ENCODE measurements at places on chromosomes 3 and 15.

DNA sequence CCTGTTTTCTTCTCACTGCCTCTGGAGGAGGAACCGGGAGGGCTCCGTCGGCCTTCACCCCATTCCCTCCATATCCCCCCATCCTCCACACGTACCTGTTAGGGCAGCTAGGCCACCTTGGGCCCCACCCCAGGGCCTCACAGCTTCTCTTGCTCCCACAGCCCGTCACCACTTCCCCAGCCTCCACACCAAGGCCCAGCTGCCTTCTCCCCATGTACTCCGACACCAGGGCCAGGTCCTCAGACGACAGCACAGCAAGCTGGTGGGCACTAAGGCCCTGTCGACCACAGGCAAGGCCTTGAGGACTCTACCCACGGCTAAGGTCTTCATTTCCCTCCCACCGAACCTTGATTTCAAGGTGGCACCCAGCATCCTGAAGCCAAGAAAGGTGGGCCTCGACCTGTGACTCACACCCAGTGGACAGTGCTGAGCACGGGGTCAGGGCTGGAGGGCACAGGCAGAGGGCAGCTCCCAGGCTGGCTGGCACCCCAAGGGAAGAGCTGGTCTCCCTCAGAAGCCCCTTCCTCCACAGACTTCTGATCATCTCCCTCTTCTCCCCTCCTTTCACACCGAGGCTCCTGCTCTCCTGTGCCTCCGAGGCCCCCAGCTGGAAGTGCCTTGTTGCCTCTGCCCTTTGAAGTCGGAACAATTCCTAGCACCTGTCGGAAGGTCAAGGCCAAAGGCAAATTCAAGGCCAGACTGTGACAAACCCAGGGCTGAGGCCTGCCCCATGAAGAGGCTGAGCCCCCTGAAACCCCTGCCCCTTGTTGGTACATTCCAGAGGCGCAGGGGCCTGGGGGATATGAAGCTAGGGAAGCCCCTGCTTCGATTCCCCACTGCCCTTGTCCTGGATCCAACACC is 9.1 kb downstream of the RPUSD3 start:
- DNase-seq: no peak

DNA sequence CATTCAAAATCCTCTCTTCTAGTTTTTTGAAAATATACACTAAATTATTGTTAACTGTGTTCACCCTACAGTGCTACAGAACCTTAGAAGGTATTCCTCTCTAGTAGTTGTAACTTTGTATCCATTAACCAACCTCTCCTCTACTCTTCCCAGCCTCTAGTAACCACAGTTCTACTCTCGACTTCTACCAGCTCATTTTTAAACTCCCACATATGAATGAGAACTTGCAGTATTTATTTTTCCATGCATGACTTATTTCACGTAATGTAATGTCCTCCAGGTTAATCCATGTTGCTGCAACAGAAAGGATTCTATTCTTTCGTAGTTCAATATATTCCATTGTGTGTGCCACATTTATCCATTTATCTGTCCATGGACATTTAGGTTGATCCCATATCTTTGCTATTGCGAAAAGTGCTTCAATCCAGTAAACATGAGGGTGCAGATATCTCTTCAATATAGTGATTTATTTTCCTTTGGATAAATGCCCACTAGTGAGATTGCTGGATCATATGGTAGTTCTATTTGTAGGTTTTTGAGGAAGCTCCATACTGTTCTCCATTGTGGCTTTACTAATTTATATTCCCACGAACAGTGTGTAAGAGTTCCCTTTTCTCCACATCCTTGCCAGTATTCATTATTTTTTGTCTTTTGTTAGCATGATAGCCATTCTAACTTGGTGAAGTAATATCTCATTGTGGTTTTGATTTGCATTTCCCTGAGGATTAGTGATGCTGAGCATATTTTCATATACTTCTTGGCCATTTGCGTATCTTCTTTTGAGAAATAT is 113.7 kb upstream of the SMAD3 start:
- no peak for DNase-seq

DNA sequence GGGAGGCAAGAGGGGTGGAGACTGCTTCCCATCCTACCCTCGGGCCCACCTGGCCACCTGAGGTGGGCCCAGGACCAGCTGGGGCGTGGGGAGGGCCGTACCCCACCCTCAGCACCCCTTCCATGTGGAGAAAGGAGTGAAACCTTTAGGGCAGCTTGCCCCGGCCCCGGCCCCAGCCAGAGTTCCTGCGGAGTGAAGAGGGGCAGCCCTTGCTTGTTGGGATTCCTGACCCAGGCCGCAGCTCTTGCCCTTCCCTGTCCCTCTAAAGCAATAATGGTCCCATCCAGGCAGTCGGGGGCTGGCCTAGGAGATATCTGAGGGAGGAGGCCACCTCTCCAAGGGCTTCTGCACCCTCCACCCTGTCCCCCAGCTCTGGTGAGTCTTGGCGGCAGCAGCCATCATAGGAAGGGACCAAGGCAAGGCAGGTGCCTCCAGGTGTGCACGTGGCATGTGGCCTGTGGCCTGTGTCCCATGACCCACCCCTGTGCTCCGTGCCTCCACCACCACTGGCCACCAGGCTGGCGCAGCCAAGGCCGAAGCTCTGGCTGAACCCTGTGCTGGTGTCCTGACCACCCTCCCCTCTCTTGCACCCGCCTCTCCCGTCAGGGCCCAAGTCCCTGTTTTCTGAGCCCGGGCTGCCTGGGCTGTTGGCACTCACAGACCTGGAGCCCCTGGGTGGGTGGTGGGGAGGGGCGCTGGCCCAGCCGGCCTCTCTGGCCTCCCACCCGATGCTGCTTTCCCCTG is 2.2 kb upstream of the FES start:
- no peak for DNase-seq

GRCh38 chr3:111547631-111548030 is 5.6 kb downstream of the CD96 start:
- DNase-seq: no peak

- DNase-seq: no peak
Measured at GRCh38 chr3:96370637-96371036, 443.8 kb upstream of the EPHA6 start.

- DNase-seq: no peak
Measured at GRCh38 chr15:44227584-44227983, 32.5 kb upstream of the FRMD5 start.

DNA sequence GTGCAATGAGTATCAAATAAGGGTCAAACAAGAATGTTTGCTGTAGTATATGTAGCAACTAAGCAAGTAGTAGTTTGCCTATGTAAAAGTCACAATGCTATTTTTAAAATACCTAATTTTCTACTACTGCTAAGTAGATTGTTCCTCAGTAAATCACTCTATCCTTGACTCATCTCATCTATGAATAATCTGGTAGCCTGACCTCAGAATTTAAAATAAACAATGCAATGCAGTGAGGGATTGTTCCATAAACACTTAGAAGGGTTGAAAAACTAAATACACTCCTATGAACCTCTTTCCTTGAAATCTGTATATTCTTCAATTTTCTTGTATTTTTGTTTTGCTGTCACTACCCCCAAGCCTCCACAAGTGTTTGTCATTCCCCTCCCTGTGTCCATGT is 253.3 kb downstream of the TBC1D5 start:
- DNase-seq: no peak

- DNase-seq: no peak
Measured at GRCh38 chr3:140205598-140205997, 270.6 kb downstream of the CLSTN2 start.

GRCh38 chr15:38197553-38197952 is 55.1 kb upstream of the SPRED1 start:
- DNase-seq: no peak

DNA sequence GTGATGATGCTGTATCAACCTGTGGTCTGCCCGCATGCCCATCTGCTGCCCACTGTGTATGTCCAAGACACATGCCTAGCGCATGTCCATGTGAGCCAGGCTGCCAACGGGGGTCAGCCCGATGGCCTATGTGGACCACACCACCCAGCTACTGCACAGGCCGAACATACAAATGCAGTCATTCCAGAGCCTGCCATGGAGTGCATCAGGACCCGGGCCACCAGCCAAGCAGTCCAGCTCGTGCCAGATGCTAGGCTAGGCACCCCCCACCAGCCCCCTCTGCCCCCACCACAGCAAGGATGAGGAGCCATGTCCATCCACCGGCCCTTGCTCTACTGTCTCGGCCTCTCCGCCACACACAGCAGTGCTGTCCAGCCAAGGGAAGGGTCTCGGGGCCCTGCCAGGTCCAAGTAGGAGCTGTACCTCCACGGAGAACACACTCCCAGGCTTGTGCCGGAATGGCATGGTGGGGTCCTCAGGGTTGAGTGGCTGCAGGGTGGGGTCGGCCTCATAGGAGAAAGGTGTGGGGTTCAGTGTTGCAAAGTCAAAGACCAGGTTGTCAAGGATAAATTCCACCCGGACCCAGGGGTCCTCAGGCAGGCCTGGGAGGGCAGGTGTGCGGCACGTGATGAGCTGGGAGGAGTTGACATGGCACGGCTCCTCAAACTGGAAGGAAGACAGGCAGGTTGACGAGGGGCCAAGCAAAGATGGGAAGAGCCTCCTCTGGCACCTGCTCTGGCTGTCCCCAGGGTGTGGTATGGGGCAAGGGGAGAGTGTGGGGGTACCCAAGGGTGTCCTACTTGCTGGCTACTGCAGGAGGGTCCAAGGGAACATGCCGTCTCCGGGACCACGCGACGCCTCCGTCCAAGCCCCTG is 15.3 kb downstream of the PLXNB1 start:
- DNase-seq: no peak

DNA sequence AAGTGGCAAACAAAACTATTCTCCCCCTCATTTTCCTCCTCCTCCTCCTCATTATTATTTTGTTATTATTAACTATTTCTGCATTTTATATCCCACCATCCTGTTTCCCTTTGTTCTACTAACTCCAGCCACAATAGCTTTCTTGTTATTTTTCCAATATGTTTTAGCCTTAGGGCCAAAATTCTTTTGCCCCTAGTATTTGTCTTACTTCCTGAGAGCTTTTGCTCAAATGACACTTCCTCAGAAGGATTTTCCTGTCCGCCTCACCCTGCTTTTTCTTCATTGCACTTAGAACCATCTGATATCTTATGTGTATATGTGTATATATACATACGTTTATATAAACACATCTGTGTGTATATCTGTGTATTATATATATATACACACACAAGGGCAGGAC is 32.7 kb upstream of the NUDT16 start:
- no peak for DNase-seq

DNA sequence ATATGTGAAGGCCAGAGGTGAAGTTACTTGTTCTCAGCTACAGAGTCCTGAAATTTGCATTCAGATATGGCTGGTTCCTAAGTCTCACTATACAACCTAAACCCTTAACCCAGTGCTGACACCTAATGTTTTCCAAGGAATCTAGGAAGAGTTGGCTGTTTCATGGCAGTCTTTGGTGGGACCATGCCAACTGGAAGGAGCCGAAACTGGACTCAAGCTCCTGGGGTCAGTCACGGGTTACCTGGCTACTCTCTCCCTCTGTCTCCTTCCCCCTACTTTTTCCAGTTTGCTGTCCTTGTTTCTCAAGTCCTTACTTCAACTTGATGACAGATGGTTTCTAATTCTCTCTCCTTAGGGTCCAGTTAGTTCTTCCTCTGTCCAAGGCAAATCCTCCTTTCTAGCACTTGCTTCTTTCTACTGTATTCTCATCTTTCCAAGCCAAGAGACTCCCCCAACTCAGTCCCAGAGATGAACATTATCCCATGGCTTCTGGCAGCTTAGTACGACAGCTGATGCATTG is 88.6 kb upstream of the COL6A5 start:
- no peak for DNase-seq

DNA sequence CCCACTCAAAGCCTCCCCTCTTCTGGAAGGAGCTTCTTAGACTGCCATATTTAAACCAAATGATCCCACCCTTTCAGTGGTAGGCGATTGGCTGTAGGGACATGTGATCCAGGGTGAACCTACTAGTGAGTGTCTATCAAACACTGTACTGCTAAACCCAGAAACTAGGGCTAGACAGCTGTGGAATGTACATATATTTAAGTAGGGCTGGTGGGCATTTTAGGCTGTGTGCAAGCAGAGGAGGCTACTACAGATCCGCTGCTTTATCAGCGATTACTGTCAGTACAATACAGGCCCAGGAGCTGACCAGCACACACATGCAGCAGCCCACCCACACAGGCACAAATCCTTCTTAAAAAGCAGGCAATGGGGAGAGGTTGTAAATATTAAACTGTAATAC is 15.4 kb upstream of the LARP6 start:
- DNase-seq: no peak

DNA sequence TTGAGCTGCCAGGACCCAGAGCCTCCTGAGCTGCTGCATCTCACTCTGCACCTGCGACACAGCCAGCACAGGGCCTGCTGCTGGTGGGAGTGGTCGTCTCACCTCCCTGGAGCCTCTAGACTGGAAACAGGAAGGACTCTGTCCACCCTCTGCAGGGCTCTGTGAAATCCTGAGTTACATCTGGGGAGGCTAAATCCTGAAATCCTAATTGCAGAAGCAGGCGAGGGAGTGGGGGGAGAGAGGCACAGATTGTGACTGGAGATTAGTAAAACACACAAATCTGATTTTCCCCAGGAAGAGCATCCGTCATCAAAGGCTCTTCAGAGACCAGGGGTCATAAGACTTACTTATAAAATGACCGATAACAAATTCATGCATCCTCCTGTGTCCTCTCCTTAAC is 31.6 kb upstream of the GABRG3 start:
- no peak for DNase-seq

DNA sequence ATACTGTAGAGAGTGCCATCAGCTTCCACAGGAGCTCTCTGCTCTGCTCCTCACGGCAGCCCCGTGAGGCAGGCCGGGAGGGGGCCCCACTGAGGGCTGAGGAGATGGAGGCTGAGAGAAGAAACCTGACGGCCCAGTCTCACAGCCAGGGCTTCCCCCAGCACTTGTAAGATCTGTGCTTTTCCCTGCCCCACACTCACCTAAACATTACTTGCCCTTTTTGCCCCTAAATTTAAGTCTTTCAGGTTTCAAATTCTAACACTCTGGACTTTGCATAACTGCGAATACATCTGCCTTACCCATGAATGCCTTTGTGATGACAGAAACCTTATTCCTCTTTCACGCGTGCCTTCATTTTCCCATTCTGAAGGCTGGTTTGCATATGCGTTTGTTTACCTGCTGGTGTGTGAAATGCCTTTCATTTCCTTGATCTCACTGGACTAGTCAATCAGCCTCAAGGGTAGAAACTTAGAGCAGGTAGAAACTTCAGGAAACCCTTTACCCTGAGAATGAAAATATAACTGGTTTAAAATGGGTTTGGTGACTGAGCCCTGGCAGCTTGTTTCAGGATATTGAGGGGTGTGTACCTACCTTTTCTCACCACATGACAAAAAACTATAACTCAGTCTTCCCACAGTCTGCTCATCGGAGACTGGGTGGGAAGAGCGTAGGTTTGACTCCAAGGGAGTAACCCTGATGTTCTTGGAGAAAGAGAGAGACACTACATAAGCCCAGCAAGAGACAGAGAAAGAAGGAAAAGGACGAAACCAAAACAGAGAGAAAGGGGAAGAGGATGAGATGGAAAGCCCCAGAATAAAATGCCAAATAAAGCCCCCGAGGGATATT is 20.1 kb downstream of the SLC12A8 start:
- DNase-seq: no peak

GRCh38 chr15:39589193-39589814 is 8.4 kb downstream of the THBS1 start:
- DNase-seq: no peak

DNA sequence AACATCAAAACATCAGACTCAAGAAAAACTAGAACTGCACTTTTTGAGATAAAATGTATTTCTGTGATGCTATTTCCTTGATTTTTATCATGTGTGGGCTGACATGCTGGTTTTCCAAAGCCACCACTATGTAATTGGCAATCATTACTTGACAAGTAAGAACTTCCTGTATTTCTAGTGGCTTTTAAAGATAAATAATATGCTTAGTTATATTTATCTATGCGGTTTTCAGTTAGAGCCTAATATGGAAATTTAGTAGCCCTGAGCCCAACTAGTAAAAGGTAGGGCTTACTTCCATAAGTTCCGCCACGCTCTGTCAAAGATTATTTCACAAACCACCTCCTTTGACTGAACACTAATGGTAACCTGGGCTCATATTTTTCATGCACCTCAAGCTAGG is 91.6 kb downstream of the PPARG start:
- no peak for DNase-seq
